ENCODE measurements at places on chromosomes 4 and X. TPM values are rescaled to one million over a fixed set of nuclear protein-coding genes. Genes with fewer than 3 reads are reported as not detected.

CT45A10 gene
- total RNA-seq = not detected

TMPRSS11B gene
- total RNA-seq = not detected

VCX gene
- not detected for total RNA-seq

CLNK gene
- total RNA-seq = not detected

NAP1L2 gene
- 1.2 TPM for total RNA-seq

MED12 gene
- total RNA-seq = 38.5 TPM

STK32B gene
- 4.1 TPM for total RNA-seq

PHKA1 gene
- 13.9 TPM for total RNA-seq

IL2 gene
- not detected for total RNA-seq

TLR10 gene
- total RNA-seq = not detected

SRPK3 gene
- 0.56 TPM for total RNA-seq

All from aortic smooth muscle cell (primary cell).